Forelimb muscle (tissue), 1 donor: ENCODE measurements at places on chromosomes 6 and 20. TPM values are rescaled to one million over a fixed set of nuclear protein-coding genes. Genes with fewer than 3 reads are reported as not detected.
A peak's percentile ranks its signal among the peaks of the same experiment; 100 is the strongest.

DNA sequence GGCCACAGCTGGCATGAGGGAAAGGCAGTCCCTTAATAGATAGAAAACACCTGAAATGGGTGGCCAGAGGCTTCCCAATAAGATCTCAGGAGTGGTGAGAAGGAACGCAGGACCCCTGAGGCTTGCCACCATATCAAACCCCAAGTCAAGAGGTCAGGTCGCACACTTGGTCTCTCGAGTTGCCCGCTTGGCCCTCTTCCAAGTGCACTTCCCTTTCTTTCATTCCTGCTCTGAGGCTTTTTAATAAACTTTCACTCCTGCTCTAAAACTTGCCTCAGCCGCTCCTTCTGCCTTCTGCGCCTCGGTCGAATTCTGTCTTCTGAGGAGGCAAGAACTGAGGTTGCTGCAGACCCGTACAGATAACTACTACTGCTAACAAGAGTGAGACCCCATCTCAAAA is 64.2 kb downstream of the SLC2A10 start:
- no peak for DNase-seq

DNA sequence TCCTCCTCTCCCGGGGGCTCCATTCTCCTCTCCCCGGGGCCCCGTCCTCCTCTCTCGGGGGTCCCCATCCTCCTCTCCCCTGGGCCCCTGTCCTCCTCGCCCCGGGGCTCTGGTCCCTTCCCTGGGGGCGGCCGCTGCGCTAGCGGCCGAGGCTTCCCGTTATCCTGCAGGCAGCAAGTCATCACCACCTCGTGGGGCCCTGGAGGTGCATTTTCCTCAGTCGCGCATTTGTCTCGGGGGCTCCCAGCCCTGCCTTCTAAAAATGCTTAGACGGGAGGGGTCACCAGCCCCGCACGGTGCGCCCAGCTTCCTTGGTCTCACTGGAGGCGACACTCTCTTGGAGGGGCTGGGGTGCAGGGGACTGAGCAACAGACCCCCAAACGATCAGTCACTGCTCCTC is 216.5 kb downstream of the QKI start:
- no peak for DNase-seq

The TRIM15 gene
- polyA plus RNA-seq = not detected

DNA sequence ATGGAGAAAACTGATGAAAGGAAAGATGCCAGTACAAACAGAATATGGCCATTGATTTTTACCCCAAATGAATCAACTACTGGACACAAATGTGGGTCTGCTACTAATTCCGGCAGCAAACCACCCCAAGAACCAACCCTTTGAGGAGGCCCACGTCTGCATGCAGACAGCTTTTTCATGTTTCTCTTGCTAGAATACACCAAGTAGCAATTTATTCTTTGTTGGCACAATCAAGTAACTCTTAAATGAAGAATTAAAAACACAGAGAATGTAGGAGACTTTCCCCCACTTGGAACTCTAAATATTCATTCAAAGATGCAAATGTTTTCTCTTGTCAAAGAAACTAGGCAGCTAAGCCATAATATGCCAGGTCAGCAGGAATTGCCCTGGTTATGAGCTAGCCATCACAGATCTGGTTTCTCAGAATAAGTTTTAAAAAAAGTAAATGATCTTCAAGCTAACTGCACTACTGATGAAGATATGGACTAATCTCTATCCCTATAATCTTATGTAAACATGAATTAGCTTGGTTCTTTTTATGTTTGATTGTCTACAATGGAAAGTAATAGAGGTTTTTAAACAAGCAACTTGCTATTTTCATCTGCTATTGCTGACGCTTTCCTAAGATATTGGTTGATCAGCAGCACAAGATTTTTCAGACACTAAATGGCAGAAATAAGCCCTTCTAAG is 163.1 kb upstream of the THEMIS start:
- DNase-seq = no peak

The OR2J3 gene
- not detected for polyA plus RNA-seq

- DNase-seq = no peak
Observed at GRCh38 chr6:159062976-159063375, 18.2 kb upstream of the TAGAP start.

DNA sequence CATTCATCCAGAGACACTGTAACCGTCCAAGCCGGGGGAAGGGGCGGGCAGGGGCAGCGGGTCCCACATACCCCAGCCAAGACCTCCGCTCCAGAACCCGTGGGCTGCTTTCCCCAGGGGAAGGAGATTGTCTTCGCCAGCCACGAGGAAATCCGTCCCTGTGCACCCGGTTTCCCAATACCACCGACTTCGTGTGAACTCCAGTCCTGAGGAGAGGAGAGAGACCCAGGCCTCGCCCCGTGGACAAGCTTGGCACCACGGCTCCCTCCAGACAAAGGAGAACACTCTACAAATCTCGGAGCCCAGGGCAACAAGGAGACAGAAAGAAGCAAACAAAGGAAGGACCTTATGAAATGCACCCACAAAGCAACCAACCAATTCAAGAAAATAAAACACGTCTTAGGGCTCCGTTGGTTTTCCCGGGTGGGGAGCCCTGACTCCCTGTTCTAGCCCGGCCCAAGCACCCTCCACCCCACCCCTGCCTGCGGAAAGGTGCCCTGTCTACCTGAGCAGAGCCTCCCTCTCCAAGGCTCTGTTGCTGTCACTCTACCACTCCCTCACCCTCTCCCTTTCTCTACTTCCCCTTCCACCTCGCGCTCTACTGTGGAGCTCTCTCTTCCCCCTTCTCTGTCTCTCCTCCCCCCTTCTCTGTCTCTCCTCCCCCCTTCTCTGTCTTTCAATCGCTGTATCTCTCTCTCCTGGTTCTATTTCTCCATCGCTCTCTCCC is 1382.8 kb upstream of the DEFB115 start:
- DNase-seq = no peak

GRCh38 chr6:108074057-108074358 is 533 bp downstream of the OSTM1 start:
- DNase-seq = no peak

DNA sequence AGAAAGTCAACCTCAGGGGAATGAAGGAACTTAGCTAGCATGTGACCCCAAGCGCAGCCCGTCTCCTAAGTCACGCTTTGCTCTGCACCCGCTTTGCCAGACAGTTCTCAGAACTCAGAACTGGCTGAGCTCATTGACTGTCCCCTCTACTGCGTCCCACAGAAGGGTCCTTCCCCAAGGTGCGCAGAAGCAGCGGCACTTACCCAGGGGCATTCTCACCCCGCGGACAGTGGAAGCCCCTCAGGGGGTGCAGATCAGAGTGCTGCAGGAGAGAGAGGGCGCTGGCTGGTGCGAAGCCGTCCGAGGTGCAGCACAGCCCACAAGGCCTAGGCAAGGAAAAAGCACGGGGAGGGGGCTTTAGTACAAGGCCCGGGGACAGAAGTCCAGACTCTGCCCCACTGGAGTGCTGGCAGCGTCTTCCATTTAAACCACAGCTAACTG is 807 bp downstream of the SNHG17 start:
- DNase-seq = no peak

DNA sequence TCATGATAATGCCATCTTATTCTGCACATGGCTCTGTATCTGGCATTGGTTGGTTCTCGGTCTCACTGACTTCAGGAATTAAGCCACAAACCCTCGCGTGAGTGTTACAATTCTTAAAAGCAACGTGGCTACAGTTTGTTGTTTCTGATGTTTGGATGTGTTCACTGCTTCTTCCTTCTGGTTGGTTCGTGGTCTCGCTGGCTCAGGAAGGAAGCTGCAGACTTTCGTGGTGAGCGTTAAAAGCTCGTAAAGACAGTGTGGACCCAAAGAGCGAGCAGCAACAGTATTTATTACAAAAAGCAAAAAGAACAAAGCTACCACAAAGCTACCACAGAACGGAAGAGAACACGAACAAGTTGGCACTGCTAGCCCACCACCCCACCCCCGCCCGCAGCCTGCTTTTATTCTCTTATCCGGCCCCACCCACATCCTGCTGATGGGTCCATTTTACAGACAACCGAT is 51.1 kb downstream of the MYLIP start:
- DNase-seq = no peak

DNA sequence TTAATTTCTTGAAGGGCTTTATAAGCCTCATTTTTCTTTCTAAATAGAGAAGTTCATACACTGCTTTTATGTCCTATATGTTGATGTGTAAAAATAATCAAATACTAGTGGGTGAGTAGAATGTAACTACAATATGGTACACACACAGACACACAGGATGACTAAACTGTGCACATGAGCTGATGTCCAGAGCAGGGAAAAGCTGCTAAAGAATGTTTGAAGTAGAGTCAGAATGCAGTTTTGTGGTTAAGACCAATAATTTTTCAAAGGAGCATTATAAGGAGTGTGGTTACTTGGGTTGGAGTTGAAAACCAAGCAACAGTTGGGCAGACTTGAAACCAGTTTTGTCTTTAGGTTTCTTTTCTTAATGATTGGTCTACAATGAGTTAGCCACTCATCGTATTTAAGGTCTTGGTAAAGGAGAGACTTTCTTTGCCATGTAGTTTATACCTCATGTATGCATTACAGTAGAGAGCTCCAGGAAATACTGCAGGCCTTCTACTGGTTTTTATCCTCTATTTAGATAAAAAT is 196.6 kb downstream of the ESR1 start:
- DNase-seq = no peak

- DNase-seq = no peak
Observed at GRCh38 chr6:115618256-115618655, 442.4 kb downstream of the FRK start.

DNA sequence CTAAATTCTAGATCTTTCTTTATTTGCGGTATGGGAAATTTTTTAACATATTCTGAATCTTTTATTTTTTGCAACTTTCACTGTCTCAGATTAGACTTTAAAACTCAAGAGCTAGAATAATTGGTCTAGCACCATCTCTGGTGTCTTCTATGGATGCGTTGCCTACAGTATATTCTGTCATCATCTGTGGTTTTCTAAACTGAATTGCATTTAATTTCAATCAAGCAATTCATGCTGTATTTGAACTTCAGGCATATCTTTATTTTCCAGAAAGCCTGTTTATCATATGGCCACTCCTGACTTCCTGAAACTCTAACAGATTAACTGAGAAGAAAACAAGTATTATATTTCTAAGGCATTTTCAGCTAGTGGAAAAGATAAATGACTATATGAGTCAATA is 281.6 kb downstream of the PLCB1 start:
- DNase-seq = no peak

- DNase-seq = no peak
Observed at GRCh38 chr6:47349931-47350330, 40.2 kb upstream of the TNFRSF21 start.

GRCh38 chr6:167706313-167707109 is 120.2 kb upstream of the AFDN start:
- DNase-seq = no peak

- DNase-seq = no peak
Observed at GRCh38 chr20:63898882-63899558, 4.1 kb downstream of the DNAJC5 start.

DNA sequence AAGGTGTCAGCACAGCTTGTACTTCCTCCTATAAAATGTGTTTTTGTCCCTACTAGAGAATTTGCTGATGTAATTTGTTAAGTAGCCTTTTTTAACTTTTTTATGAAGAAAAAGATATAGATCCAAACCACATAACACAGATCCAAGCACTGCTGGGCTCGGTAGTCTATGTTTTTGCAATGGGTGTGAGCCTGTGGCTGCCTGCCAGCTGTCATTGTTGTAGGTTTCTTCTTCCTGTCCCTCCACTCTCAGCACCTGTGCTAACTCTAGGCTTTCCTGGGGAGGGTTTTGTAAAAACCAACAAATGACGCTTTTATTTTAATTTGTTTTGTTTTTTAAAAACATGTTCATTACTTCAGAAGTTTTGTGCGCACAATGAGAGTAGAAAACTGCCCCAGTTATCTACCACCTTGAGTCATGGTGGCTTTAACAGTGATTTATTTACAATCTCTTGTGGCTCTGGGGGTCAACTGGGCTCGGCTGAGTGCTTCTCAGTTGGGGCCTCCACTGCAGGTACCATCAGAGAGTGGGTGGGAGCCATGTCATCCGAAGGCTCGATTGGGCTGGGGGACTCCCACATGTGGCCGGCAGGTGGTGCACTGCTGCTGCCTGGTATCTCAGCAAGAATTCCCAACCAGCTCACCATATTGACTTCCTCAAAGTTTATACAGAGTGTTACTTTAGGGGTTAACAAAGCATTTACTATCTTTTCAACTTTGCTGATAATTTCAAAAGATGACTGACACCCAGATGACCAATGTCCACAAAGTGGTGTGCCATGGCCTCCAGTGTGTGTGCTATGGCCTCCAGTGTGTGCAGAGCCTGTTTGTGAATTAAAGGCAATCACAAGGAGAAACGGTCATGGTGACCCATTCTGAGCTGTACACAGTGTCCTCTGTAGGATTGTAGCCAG is 3.0 kb upstream of the CCR6 start:
- no peak for DNase-seq

The OPRM1 gene
- polyA plus RNA-seq = 0.05 TPM

DNA sequence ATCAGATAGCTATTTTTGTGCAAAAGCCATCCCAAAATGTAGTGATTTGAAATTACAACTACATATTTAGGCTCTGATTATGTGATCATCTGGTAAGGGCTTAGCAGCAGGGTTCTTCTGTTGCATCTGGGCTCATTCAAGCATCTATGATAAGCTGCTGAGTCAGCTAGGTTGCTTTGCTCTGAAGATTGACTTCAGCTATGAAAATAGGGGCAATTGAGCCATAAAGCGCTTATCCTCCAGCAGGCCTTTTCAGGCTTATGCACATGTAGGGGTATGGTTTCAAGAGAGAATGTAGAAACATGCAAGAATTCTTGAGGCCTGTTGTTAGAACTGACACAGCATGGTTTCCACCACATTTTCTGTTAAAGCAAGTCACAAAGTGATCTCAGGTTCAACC is 114.1 kb downstream of the PLCB1 start:
- no peak for DNase-seq

DNA sequence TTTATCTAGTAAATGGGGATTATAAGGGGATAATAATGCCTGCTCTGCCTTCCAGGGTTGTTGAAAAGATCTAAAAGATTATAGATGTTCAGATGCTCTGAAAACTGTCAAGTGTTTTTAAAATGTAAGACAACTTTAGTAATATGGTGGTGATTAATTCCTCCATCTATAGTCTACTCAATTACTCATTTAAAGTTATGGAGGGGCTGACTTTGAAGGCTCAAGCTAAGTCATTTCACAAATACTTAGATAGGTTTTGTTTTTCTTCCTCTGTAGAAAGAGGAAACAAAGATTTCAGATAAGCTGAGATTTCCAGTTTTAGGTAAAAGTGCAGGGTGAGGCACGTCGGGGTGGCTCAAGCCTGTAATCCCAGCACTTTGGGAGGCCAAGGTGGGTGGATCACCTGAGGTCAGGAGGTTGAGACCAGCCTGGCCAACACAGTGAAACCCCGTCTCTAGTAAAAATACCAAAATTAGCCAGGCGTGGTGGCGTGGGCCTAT is 50.5 kb upstream of the PIM1 start:
- no peak for DNase-seq

- no peak for DNase-seq
Observed at GRCh38 chr6:18016698-18017097, 29.3 kb upstream of the KIF13A start.

The NAPB gene
- 7.3 TPM for polyA plus RNA-seq

GRCh38 chr6:157314705-157315321 is 8.5 kb downstream of the TMEM242 start:
- peak; percentile 57 for DNase-seq
